Spinal cord (tissue), 10 donors: ENCODE measurements at places on chromosomes 4 and X. TPM values are rescaled to one million over a fixed set of nuclear protein-coding genes. Genes with fewer than 3 reads are reported as not detected.

TXK gene
- polyA plus RNA-seq: 0.35 TPM

EDA2R gene
- polyA plus RNA-seq: 3.0 TPM

C4orf36 gene
- 2.2 TPM for polyA plus RNA-seq

BTK gene
- 6.2 TPM for polyA plus RNA-seq

NLGN3 gene
- 148 TPM for polyA plus RNA-seq

PCDH10 gene
- 80.9 TPM for polyA plus RNA-seq

SPATA18 gene
- 9.5 TPM for polyA plus RNA-seq

CRMP1 gene
- polyA plus RNA-seq: 479 TPM
